ENCODE measurements at places on chromosomes 16 and 17. TPM values are rescaled to one million over a fixed set of nuclear protein-coding genes. Genes with fewer than 3 reads are reported as not detected.

DNA sequence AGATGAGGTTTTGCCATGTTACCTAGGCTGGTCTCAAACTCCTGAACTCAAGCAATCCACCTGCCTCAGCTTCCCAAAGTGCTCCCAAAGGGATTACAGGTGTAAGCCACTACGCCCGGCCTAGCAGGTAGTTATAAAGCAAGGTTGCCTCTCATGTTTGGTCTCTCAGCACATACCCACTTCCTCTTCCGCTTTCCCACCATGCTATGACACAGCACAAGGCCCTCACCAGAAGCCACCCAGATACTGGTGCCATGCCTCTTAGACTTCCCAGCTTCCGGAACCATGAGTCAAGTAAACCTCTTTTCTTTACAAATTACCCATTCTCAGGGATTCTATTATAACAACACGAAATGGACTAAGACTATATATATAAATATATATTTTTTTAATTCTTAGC, 143.6 kb downstream of the COPRS start:
- H3K27ac ChIP-seq = no peak overlapping the region
- no peaks in the 10 kb centered on the region for H3K36me3 ChIP-seq
- H3K4me3 ChIP-seq = no peak overlapping the region
- no peak for DNase-seq

DNA sequence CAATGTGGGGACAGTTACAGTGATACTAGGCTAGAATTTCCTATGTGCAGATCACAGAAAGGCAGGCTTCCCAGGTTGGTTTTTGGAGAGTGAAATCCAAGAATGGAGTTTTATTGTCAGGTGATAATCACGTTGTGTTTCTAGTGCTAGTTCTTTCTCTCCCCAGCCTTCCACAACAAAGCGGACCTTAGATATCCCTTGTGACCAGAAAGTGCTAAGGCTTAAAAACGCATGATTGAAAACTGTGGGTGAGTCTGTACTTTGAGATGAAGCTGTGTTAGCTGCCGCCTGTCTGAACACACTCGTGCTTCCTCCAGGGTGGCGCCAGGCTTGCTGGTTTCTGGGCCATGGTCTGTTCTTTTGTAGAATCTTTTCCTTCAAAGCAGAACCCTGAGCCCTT, 52.1 kb downstream of the BANP start:
- no peak overlapping the region for H3K27ac ChIP-seq
- H3K27me3 ChIP-seq = no peaks in the 10 kb centered on the region
- H3K4me3 ChIP-seq = no peak overlapping the region
- peaks cover 18% of the 10 kb centered on the region for H3K36me3 ChIP-seq
- no peak for DNase-seq
- no peaks in the 10 kb centered on the region for H3K4me1 ChIP-seq

DNA sequence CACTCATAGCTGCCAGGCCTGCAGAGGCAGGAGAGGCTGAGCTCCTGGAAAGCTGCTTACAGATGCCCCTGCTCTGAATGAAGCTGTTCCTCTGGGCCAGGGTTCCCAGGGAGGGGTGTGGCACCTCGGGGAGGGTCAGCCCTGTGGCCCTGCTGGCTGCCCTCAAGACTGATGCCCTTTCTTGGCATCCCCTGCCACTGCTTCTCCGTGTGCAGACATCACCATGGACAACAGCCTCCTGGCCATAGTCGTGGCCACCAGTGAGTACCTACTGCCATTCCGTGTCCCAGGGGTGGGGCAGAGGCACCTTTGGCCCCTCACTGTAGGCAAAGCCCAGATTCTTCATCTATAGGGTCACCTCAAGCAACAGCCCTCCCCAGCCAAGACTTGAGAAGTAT, 8.9 kb downstream of the MRPL27 start:
- DNase-seq = no peak
- H3K27me3 ChIP-seq = no peaks in the 10 kb centered on the region
- no peaks in the 10 kb centered on the region for H3K4me1 ChIP-seq

- no peaks in the 10 kb centered on the region for H3K36me3 ChIP-seq
- DNase-seq = peak; percentile 24
- peak overlapping the region; percentile 78 for H3K27ac ChIP-seq
- peaks cover 51% of the 10 kb centered on the region for H3K27me3 ChIP-seq
- H3K4me1 ChIP-seq = no peaks in the 10 kb centered on the region
Measured at GRCh38 chr16:2339521-2340484, 725 bp downstream of the ABCA3 start.

DNA sequence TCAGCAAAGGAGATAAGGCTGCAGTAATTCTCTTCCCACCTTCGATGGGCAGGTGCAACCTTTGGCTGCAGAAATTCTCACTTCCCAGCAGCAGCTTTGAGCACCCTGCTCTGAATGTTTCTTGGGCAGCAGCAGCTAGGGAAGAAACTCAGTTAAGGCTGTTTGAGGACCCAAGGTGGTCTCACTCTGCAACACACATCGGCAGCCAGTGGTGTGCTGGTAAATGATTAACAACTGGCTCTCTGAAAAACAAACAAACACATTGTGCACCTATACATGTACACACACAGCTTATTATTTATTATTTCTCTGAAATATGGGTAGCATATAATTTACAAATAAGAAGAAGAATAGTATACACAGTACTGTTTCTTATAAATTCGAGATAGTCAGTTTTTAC, 685.8 kb downstream of the WWOX start:
- peaks cover 13% of the 10 kb centered on the region for H3K4me1 ChIP-seq
- no peak overlapping the region for H3K4me3 ChIP-seq

DNA sequence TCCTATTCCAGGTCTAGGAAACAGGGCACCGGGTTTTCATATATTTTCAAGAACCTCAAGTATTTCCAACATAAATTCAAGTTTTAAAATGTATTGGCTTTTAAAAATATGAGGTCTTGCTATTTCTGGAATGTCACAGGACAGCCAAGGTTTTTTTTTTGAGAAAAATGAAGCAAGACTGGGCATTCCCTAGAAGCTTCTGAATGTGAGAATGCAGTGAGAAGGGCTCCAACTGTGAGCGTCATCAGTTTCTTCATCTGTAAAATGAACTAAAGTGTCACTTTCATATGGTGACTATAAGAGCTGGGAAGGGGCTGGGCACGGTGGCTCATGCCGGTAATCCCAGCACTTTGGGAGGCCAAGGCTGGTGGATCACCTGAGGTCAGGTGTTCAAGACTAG, 455.8 kb upstream of the MAF start:
- no peaks in the 10 kb centered on the region for H3K36me3 ChIP-seq
- peak; percentile 78 for DNase-seq
- no peak overlapping the region for H3K4me3 ChIP-seq
- H3K27me3 ChIP-seq = no peaks in the 10 kb centered on the region

GRCh38 chr16:52350031-52350642, 196.8 kb downstream of the TOX3 start:
- no peaks in the 10 kb centered on the region for H3K4me1 ChIP-seq
- no peak overlapping the region for H3K4me3 ChIP-seq
- no peaks in the 10 kb centered on the region for H3K27me3 ChIP-seq

- no peaks in the 10 kb centered on the region for H3K27me3 ChIP-seq
- no peak overlapping the region for H3K4me3 ChIP-seq
- no peak overlapping the region for H3K27ac ChIP-seq
- DNase-seq = no peak
- H3K36me3 ChIP-seq = no peaks in the 10 kb centered on the region
Measured at GRCh38 chr16:85948138-85948509, 49.2 kb downstream of the IRF8 start.

Gene KRT31
- not detected for total RNA-seq

DNA sequence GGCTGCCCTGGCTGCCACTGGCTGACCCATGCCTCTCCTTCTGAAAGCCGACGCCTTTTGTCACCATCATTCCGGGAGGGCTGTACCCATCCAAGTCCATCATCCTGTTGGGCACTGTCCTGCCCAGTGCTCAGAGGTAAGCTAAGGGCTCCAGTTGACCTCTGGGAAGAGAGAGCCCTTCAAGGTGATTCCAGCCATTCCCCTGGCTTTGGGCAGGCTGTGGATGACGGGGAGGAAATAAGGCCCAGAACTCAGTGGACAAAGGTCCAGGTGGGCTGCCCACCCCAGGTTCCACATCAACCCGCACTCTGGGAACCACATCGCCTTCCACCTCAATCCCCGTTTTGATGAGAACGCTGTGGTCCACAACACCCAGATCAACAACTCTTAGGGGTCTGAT, 45.8 kb downstream of the NOS2 start:
- no peaks in the 10 kb centered on the region for H3K27me3 ChIP-seq
- DNase-seq = no peak
- H3K4me3 ChIP-seq = no peak overlapping the region
- H3K36me3 ChIP-seq = no peaks in the 10 kb centered on the region
- H3K4me1 ChIP-seq = no peaks in the 10 kb centered on the region
- no peak overlapping the region for H3K27ac ChIP-seq

Gene ACADVL
- total RNA-seq = 158 TPM

DNA sequence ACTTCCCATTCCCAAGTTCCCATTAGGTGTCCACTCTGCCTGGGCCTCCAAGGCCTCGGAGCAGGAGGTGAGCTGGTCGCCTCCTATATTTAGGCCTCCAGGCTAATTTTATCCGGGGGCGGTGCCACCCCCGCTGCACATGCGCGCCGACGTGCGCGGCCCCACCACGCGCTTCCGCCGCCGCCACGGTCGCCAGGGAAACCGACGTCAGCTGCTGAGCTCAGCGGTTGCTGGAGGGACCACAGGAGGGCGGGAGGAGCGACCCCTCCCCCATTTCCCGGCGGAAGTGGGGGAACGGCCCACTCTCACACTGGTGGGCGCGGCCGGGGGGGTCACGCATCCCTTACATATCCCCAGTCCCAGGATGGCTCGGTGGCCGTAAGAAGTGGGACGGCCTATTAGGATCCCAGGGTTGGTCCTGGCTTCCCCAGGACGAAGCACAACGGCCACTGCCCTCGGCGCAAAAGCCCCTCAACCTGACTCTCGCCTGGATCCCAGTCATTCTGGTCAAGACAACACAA, 1.0 kb downstream of the PER1 start:
- no peaks in the 10 kb centered on the region for H3K27me3 ChIP-seq
- peaks cover 29% of the 10 kb centered on the region for H3K4me1 ChIP-seq
- peak overlapping the region; percentile 99 for H3K27ac ChIP-seq
- peak overlapping the region; percentile 77 for H3K4me3 ChIP-seq

Gene EVPL
- 38.4 TPM for total RNA-seq

GRCh38 chr17:82952019-82952418, 112.2 kb upstream of the ZNF750 start:
- no peak for DNase-seq
- H3K4me3 ChIP-seq = no peak overlapping the region
- no peaks in the 10 kb centered on the region for H3K27me3 ChIP-seq

Gene CACNA1G
- total RNA-seq = 0.31 TPM

GRCh38 chr17:46837521-46837920, 13.9 kb upstream of the WNT9B start:
- no peak overlapping the region for H3K27ac ChIP-seq
- H3K36me3 ChIP-seq = no peaks in the 10 kb centered on the region
- no peak overlapping the region for H3K4me3 ChIP-seq
- no peak for DNase-seq

GRCh38 chr17:37225465-37225864, 150.3 kb upstream of the C17orf78 start:
- DNase-seq = no peak
- H3K27me3 ChIP-seq = no peaks in the 10 kb centered on the region
- H3K4me1 ChIP-seq = no peaks in the 10 kb centered on the region

GRCh38 chr17:35116845-35117244, 2.8 kb downstream of the RAD51D start:
- no peak overlapping the region for H3K27ac ChIP-seq
- no peak for DNase-seq
- no peaks in the 10 kb centered on the region for H3K4me1 ChIP-seq
- no peaks in the 10 kb centered on the region for H3K27me3 ChIP-seq

DNA sequence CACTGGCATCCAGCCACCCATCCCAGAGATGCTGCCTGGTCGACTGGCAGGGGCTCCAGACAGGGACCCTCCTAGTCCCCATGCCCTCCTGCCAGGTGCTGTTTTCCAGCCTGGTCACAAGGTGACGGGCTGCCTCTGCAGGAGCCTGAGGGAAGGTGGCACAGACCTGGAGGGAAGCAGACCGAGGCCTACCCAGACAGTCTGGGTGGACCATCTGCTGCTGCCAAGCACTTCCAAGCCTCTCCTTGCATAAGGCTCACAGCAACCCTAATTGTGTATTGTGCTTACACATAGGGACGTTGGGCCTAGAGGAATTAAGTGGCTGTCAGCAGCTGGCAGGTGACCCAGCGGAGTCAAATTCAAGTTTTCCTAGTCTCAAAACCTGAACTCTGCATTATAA, 90.1 kb upstream of the KCNJ18 start:
- H3K4me1 ChIP-seq = no peaks in the 10 kb centered on the region
- DNase-seq = no peak
- no peaks in the 10 kb centered on the region for H3K36me3 ChIP-seq
- H3K27ac ChIP-seq = no peak overlapping the region

- DNase-seq = no peak
- peak overlapping the region; percentile 4 for H3K27ac ChIP-seq
- H3K36me3 ChIP-seq = peaks cover 27% of the 10 kb centered on the region
- H3K4me3 ChIP-seq = no peak overlapping the region
Measured at GRCh38 chr16:9097266-9098219, 6.1 kb downstream of the HAPSTR1 start.

- H3K4me1 ChIP-seq = peaks cover 25% of the 10 kb centered on the region
- no peaks in the 10 kb centered on the region for H3K27me3 ChIP-seq
- no peak overlapping the region for H3K4me3 ChIP-seq
- DNase-seq = peak; percentile 48
- no peaks in the 10 kb centered on the region for H3K36me3 ChIP-seq
- peak overlapping the region; percentile 86 for H3K27ac ChIP-seq
Measured at GRCh38 chr16:10558746-10559641, 21.4 kb downstream of the EMP2 start.

Gene TPSD1
- total RNA-seq = 7.0 TPM

GRCh38 chr16:84166796-84167695, 19.8 kb downstream of the TAF1C start:
- no peaks in the 10 kb centered on the region for H3K4me1 ChIP-seq
- H3K36me3 ChIP-seq = no peaks in the 10 kb centered on the region
- H3K27ac ChIP-seq = no peak overlapping the region
- H3K27me3 ChIP-seq = no peaks in the 10 kb centered on the region

GRCh38 chr17:10311131-10311530, 61.7 kb downstream of the MYH13 start:
- no peak overlapping the region for H3K4me3 ChIP-seq
- no peaks in the 10 kb centered on the region for H3K36me3 ChIP-seq
- no peak for DNase-seq

- no peaks in the 10 kb centered on the region for H3K27me3 ChIP-seq
- no peak overlapping the region for H3K27ac ChIP-seq
- peaks cover 3% of the 10 kb centered on the region for H3K4me1 ChIP-seq
- H3K4me3 ChIP-seq = no peak overlapping the region
Measured at GRCh38 chr17:2416010-2416734, 15.3 kb upstream of the MNT start.

DNA sequence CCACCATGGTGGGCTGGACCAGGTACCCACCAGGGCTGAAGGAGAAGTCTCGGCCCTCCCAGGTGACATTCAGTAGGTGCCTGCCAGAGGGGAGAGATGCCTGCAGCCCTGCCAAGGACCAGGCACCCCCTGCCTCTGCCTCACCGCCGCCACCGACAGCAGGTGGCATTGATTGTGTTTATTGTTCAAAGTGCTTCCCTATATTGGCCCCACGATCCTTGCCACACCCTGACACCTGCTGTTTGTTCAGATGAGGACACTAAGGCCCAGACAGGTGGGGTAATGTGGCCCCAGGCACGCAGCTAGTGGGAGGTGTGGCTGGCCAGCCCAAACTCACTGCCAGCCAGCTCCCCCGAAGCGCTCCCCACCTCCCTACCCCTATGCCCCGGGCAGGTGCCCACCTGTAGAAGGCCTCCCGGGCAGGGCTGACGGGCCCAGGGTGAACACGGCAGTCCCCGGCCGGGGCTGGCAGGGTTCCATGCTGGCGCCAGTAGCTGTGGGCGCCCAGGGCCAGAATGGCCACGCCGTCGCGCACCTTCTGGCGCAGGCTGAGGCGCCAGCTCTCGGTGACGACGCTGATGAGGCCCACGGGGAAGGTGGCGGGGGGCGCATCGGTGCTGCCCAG, 8.0 kb downstream of the GRIN2C start:
- H3K4me3 ChIP-seq = no peak overlapping the region
- no peaks in the 10 kb centered on the region for H3K4me1 ChIP-seq
- H3K27ac ChIP-seq = no peak overlapping the region
- no peaks in the 10 kb centered on the region for H3K36me3 ChIP-seq
- peaks cover 29% of the 10 kb centered on the region for H3K27me3 ChIP-seq
- no peak for DNase-seq
